ENCODE measurements at places on chromosomes 7 and 10.
A peak's percentile ranks its signal among the peaks of the same experiment; 100 is the strongest.

- no peak for DNase-seq
Observed at GRCh38 chr10:70093335-70093944, 39.2 kb downstream of the AIFM2 start.

GRCh38 chr10:117412469-117413010 lies 37.3 kb upstream of the PDZD8 start:
- DNase-seq = no peak

DNA sequence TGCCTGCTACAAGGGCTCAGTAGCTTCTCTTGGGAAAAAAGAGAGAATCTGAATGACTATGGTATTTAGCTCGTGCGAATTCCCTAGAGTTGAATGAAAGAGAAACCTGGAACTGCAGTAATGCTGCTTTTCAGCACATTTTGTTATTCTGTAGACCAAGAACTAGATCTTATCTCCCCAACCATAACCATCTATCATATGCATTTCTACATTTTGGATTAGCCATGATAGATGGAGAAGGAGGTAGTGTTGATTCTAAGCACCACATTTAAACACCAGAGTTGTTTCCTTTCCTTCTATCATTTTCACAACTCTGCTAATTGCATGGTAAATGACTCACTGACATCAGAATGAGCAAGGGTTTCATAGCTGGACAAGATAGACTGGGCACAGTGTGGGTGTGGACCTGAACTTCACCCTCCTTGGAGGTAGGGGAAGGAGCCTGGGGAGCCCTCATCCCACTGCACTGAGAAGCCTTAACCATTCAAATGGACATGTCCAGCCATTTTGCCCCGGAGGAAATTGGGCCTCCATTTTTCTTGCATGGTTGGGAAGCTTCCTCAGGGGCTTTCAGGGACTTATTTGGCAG lies 55.3 kb upstream of the BMPER start:
- DNase-seq = no peak

DNA sequence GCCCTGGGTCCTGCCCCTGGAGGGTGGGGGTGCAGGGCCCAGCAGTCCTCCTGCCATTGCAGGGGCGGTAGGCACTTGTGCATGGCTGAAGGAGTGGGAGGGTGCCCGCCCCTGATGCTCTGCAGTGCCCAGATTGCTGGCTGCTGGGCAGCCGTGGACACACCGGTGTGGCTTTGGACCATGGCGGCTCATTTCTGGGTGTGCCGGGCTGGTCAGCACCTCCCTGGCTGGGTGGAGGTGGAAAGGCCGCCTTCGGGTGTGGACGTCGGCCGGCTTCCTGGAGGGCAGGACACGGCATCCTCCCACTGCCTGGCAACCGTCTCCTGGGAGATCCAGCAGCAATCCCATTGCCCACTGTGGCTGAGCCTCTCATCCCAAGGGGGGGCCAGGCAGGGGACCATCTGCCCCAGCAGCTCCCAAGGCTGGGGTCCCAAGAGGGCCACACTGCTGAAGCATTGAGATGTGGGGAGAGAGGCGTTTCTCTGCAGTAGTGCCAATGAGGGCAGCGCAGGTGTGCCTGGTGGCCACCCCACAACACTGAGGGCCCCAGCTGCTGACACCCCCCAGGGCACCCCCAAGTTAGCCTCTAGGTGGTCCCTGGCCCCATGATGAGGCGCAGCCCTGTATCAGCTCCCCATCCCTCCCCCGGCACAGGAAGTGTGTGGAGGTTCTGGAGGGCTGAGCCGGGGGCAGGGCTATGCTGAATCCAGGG lies 12.9 kb downstream of the TTYH3 start:
- no peak for DNase-seq

GRCh38 chr7:128194533-128195282 lies 46.4 kb upstream of the LEP start:
- DNase-seq = no peak

DNA sequence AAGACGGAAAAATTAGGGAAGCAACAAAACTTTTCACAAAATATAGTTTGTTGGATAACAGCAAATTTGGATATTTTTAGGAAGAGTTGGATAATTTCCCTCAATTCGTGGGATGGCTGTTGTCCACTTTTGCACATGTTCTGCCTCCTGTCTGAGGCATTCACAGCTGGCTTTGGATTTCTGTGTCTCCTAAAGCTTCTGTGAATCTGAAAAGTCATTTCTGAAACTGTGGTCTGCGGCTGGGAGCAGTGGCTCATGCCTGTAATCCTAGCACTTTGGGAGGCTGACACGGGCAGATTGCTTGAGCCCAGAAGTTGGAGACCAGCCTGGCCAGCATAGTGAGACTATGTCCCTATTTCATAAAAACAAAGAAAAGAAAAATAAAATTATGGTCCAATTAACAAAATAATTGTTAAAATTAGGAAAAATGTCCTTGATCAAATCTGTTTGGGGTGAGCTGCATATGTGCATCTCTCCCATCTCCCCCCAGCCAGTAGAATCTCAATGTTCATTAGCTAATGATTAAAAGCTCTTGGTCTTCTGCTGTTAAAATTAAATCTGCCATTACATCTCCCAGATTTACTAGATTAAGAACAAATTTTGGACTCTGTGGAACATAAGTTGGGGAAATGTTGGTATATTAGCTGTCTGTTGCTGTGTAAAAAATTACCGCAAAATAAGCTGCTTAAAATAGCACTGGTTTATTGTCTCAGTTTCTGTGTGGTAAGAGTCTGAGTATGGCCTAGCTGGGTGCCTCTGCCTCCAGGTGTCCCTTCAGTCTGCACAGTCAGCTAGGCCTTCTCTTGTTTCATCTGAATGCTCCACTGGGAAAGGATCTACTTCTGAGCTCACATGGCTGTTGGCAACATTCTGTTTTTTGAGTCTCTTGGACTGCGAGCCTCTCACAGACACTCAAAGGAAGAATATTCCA lies 332.0 kb upstream of the FZD1 start:
- no peak for DNase-seq

- DNase-seq = no peak
Observed at GRCh38 chr10:35259769-35260397, 76.4 kb upstream of the CCNY start.

DNA sequence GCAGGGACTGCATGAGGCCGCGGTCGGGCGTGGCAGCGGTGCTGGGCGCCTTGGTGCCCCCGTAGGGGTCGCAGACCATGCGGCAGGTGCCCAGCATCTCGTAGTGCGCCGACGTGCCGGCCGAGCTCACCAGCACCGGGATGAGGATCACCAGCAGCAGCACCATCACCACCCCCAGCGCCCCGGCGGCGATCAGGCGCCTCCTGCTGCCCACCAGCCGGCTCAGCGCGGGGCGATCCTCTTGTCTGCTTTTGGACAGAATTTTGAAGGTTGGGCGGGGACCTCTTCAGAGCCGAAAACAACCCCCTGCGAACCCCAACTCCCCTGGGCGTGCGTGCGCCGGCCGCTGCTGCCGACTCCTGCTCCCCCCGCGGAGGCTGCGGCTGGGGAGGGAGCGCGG lies 779 bp downstream of the C1QL3 start:
- DNase-seq = no peak

GRCh38 chr7:25098096-25099046 lies 26.7 kb downstream of the CYCS start:
- DNase-seq = peak; percentile 37

DNA sequence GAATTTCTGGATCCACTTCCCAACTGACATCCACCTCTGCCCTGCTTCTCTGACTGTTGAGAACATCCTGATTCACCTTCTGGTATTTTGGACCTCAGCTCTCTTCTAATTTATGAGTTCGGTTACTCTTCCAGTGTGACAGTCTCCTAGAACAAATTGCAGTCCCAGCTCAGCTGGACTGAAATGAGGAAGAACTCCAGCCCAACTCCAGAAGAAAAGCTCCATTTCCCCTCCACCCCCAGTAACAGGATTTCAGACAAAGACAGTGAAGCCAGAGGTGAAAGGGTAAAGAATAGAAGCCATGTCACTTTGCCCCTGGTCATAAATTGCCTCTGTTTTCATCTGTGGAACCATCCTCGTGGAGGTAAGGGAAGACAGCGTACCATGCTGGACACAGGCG lies 26.2 kb upstream of the INHBA start:
- no peak for DNase-seq

DNA sequence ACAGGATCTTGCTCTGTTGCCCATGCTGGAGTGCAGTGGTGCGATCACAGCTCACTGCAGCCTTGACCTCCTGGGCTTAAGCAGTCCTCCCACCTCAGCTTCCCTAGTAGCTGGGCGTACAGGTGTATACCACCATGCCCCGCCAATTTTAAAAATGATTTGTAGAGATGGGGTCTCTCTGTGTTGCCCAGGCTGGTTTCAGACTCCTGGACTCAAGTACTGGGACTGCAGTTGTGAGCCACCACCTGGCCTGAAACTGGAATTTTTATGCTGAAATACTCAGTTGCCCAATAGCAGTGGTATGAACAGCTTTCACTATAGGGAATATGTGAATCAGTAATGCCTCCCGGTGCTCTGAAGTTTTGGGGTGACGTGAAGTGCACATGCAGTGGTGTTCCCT lies 7.6 kb downstream of the ZRANB1 start:
- DNase-seq = no peak

GRCh38 chr10:48958598-48959190 lies 19.1 kb upstream of the LRRC18 start:
- DNase-seq = no peak

DNA sequence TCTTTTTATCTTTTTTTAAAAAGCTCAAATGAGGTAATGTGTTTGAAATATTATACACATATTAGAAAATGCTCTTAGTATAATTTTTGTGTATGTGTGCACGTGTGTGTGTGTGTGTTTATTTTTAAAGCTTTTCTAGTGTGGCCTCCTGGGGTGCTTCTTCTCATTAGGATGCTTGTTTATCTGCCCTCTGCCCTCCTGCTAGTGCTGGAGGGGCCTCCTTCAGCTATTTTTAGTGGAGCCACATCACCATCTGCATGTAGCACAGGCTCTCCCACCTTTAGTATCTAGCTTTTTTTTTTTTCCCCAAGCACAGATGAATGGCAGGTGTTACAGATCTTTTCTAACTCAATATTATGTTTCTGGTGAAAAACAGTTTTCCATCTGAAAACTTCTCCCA lies 155.7 kb upstream of the TMEM229A start:
- no peak for DNase-seq

DNA sequence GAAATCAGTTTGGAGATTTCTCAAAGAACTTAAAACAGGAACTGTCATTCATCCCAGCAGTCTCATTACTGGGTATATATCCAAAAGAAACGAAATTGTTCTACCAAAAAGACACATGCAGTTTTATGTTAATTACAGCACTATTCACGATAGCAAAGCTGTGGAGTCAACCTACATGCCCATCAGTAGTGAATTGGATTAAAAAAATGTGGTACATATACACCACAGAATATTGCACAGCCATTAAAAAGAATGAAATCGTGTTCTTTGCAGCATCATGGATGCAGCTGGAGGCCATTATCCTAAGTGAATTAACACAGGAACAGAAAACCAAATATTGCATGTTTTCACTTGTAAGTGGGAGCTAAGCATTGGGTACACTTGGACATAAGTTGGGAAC lies 158.9 kb downstream of the CDK14 start:
- DNase-seq = no peak

DNA sequence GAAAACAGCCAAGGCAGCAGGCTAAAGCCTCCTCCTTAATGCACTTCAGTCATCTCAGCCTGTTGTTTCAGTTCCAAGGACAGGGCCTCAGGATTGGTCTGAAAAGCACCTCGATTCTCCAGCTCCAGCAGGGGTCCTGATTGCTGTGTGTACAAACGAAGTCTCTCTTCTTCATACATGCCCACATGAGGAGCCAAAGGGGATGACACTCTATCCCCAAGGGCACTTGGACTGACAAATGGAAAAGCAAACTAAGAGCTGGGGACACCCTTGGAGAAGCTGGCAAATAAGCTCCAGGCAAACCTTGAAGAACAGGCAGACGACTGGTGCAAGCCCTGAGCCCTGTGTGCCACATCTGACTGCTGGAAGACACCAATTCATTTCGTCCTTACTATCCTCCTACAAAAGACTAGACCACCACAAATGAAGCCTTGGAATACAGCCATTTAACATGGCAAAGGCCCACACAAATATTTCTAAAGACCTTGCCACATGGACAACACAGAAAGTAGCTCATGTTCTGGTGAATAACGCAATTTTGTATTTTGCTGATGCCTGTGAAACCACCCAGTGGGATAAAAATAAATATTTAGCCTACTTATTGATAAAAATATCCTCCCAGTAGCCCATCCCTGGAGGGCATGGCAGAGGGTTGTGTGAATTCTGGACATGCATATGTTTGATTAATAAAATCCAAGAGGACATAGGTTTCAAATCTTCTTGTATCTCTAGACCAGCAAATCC lies 61.9 kb downstream of the PARD3 start:
- no peak for DNase-seq

DNA sequence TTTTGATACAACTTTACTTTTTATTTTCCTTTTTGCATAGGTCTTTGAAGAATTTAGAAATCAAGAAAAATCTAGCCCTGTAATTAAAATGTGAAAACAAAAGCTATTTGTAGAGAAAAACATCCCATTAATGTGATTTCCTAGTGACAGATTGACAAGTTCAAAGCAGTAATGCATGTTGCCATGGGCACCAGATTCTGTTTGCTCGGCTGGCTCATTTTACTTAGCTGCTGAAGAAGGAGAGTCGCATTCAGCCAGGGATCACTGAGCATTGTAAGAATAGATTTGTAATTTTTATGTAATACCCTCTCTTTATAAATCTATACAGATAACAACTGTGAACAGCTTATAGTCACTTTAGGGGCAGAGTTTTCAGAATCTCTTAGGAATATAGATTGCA lies 28.5 kb downstream of the DNAJB9 start:
- no peak for DNase-seq

- no peak for DNase-seq
Observed at GRCh38 chr10:76149182-76149581, 717.8 kb downstream of the LRMDA start.

DNA sequence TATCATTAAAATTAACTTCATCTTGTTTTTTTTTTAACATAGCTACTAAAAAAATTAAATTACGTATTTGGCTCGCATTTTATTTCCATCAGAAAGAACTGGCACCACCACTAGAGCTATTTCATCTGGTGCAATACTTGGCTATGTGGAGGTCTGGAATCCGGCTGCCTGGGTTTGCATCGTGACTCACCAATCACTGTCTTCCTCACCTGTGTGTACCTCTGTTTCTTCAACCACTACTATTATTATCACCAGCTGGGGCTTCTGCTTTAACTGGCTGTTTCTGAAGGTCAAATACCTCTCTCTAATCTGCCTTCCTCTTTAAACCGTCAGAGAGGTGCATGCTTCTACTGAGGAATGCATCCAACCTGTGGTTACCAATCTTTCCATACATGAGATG lies 6.5 kb downstream of the WDR91 start:
- DNase-seq = no peak

- DNase-seq = no peak
Observed at GRCh38 chr7:147182874-147183273, 1066.3 kb downstream of the CNTNAP2 start.

DNA sequence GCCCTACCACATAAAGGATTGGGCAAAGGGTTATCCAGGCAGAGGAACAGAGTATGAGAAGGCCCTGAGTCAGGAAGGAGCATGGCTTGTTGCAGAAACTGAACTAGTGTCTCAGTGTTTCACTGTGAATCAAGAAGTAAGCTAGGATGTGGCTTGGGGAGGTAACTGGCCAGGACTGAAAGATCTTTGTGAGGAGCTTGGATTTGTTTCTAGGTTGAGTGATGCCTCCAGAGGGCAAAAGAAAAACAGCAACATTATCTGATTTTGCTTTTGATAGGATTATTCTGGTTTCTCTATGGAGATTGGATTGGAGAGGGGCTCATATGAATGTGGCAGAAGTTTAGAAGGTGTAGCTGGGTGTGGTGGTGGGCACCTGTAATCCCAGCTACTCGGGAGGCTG lies 137.9 kb upstream of the HDAC9 start:
- no peak for DNase-seq

All from stimulated activated CD8-positive, alpha-beta memory T cell treated with anti-CD3 and anti-CD28 coated beads, Interleukin-15, amount 100 ng/mL, for 1 hour (primary cell).